ENCODE measurements at places on chromosomes 5 and 9. TPM values are rescaled to one million over a fixed set of nuclear protein-coding genes. Genes with fewer than 3 reads are reported as not detected.

GFI1B gene
- not detected for total RNA-seq

SEPTIN8 gene
- total RNA-seq, result 23.1 TPM

DOCK2 gene
- 2.3 TPM for total RNA-seq

PTAR1 gene
- total RNA-seq, result 15.0 TPM

DOLK gene
- total RNA-seq, result 39.6 TPM

MARCHF3 gene
- total RNA-seq, result 0.98 TPM

NEUROG1 gene
- not detected for total RNA-seq

LCN1 gene
- total RNA-seq, result not detected

EPB41L4A gene
- total RNA-seq, result 1.5 TPM

WNK2 gene
- total RNA-seq, result 6.5 TPM

WDR38 gene
- not detected for total RNA-seq

FOXD4L6 gene
- not detected for total RNA-seq

MOB3B gene
- total RNA-seq, result 8.7 TPM

ELAVL2 gene
- total RNA-seq, result not detected

NUTM2G gene
- total RNA-seq, result not detected

TRPM3 gene
- total RNA-seq, result not detected

PCDHGA8 gene
- total RNA-seq, result 0.06 TPM

MYOZ3 gene
- not detected for total RNA-seq

XRCC4 gene
- total RNA-seq, result 10.7 TPM

CAPSL gene
- not detected for total RNA-seq

PRDM9 gene
- not detected for total RNA-seq

NSG2 gene
- 0.08 TPM for total RNA-seq
